ENCODE measurements at places on chromosomes 1 and 21. TPM values are rescaled to one million over a fixed set of nuclear protein-coding genes. Genes with fewer than 3 reads are reported as not detected.

Gene OR2L5
- total RNA-seq: not detected

Gene NECTIN4
- 2.9 TPM for total RNA-seq

Gene CHD5
- total RNA-seq: 1.3 TPM

Gene SPEN
- 47.4 TPM for total RNA-seq

Gene S100A5
- 0.88 TPM for total RNA-seq

Gene LEFTY2
- not detected for total RNA-seq

Gene KCNA3
- not detected for total RNA-seq

Gene HIVEP3
- total RNA-seq: 2.0 TPM

Gene RNU1-2
- not detected for total RNA-seq

Gene ALX3
- total RNA-seq: not detected

Gene DNALI1
- total RNA-seq: not detected

Gene CFAP298
- total RNA-seq: 30.0 TPM

Gene ATP6V1G3
- total RNA-seq: not detected

Data from A549 treated with ZK216348 at 1 μM for 4 hours (cell line).